H1 (cell line): ENCODE measurements at places on chromosomes 11 and 22. TPM values are rescaled to one million over a fixed set of nuclear protein-coding genes. Genes with fewer than 3 reads are reported as not detected.
A peak's percentile ranks its signal among the peaks of the same experiment; 100 is the strongest.

DNA sequence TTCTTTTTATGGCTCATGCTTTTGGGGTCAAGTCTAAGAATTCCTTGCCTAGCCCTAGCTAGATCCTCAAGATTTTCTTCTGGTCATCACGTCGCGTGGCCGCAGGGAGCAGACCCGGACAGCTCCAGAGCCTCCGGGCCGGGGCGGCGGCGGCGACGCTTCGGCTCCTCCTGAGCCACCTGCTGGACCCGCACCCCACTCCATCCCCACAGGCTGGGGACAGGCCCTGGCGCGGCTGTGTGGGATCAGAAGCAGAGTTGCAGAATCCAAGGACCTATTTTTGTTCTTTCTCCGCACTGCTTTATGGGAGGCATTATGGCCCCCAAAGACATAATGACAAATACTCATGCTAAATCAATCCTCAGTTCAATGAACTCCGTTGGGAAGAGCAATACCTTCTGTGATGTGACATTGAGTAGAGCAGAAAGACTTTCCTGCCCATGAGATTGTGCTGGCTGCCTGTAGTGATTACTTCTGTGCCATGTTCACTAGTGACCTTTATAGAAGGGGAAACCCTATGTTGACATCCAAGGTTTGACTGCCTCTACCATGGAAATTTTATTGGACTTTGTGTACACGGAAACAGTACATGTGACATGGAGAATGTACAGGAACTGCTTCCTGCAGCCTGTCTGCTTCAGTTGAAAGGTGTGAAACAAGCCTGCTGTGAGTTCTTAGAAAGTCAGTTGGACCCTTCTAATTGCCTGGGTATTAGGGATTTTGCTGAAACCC, 12.4 kb upstream of the SCARF2 start:
- no peak for DNase-seq

The NXPE4 gene
- total RNA-seq: not detected in 2 replicates

The IGSF22 gene
- total RNA-seq: not detected in 2 replicates

DNA sequence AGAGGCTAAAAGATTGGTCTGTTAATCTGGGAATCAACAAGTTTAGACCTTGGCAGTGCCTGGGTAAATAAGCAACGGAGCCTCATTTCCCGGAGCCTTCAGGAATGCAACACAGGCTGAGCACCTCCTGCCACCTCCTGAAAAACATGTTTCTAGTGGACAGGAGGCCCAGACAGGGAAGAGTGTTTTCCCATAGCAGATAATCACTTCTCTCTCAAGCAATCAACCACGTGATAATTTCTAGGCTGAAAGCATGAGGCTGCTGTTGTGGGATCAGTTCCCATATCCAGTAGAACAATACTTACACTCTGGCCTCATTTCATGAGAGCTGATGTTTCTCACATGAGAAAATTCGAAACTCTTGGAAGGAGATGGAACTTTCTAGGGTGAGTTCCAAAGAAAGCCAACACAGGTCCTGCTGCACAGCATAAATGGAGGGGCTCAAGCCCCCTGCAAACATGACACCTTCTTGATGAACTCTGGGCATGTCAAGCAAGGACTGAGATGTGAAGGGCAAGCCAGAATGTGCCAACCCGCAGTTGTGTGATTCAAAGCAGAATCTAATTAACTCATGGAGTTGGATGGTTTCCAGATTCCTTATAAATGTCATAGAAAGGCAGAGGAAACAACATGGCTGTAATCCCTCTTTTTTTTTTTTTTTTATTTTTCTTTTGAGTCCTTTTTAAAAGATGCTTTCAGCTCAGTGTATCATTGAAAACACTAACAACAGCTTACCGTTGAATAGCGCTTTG, 228.5 kb upstream of the SESN3 start:
- DNase-seq: no peak

The PRR33 gene
- not detected in 2 replicates for total RNA-seq

The HBE1 gene
- not detected in 2 replicates for total RNA-seq

The REXO2 gene
- total RNA-seq: 109 and 111 TPM in 2 replicates

The ANKK1 gene
- not detected in 2 replicates for total RNA-seq

DNA sequence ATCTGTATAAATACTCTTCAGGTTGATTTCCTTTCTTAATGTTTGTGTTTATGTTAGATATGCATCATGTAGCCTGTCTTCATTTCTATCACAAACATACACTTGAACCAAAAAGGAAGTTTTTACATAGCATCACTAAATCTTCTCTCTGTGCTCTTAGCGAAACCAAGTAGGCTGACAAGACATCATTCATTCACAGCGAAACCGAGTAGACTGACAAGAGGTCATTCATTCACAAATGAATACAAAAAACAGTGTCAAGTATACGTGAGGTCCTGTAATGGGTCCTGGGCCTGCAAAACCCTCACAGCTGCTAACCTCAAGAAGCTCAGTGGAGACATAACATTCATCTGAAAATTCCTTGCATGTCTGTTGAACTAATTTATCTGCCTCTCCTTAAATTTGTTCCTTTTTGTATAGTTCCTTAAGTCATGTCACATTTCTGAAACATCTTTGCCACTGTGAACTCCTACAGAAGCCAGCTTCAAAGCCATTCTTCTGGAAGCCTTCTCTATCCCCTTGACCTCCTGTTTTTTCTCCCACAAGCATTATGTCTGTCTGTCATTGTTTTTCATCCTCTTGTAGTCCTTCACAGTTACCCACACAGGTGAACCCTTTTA, 9.8 kb upstream of the HBE1 start:
- no peak for DNase-seq

DNA sequence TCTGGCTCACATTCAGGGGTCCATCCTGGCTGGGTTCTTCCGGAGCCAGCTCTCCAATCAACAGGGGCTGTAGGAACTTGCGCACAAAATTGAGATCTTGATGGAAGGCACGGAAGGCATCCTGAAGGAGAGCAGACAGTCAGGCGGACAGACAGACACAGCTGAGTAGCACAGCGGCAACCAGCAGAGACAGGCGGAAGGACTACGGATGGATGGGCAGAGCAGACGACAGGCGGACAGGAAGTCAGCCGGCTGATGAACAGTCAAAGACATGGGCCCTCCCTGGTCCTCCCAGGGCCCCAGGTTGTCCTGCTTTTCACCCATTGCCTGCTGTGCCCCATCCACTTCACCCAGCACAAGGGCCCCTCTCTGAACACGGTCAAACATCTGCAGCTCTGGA, 11.3 kb downstream of the FADS3 start:
- no peak for DNase-seq

The TSPAN18 gene
- 8.8 and 10.2 TPM in 2 replicates for total RNA-seq

DNA sequence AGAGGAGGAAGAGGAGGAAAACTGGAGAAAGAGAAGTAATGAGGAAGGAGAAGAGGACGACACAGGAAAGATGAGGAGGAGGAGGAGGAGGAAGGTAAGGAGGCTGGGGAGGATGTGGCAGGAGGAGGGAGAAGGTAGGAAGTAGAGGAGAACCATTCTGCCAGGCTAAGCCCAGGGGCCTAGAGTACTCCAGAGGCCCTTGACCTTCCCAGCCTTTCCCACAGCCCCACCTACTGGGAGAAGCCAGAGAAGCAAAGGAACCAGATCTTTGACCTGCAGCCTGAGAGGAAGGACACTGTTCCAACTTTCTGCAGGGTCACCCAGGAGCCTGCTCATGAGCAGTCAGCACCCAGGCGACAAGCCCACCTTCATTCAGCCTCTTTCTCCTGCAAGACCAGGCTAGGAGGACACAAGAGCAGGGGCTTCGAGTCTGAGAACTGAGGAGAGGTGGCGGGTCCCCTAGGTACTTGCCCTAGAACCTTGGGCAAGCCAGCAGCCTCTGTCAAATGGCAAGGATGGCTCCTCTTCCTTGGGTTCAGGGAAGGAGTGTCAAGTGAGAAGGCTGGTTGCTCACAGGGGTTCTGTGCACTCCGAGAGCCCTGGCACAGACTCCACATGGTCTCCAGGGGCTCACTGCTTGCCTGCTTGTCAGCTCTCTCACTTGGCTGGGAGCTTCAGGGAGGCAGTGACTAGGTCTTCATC, 27.9 kb upstream of the OAF start:
- peak; percentile 76 for DNase-seq

GRCh38 chr11:83112886-83113285, 41.2 kb upstream of the RAB30 start:
- no peak for DNase-seq

The CTSW gene
- not detected in 2 replicates for total RNA-seq

DNA sequence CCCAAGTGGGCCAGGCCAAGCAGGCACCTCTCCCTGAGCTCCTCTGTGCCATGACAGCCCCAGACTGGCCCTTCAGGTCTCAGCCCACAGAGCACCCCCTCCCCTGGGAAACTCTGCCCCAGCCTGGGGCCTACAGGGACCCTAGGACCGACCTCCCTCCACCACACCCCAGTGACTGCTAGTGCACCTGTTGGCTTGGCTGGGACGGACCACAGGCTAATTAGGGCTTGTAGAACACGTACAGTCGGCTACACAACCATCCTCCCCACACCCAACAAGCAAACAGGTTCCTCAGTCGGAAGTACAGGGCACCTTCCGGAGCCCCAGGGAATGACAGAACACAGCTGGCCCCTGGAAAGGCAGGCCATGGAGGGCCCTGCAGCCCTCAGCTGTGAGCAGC, 4.3 kb downstream of the SBF1 start:
- no peak for DNase-seq
